Ovary (tissue), 10 donors: ENCODE measurements at places on chromosomes 3 and 15.

DNA sequence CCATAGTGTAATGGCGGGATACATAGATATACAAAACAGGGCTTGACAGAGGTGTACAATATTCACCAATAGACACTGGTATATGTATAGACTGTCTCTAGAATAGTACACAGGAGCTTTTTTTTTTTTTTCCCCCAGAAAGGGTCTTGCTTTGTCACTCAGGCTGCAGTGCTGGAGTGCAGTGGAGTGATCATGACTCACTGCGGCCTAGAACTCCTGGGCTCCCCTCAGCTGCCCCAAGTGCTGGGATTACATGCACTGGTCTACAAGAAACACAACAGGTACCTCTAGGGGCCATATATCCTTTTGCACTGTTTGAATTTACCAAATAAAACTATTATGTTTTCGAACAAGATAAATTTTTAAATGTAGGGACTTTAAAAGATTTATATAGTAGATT lies 12.3 kb downstream of the RHOA start:
- H3K36me3 ChIP-seq = no peaks in the 10 kb centered on the region
- H3K4me1 ChIP-seq = peaks cover 7% of the 10 kb centered on the region
- no peak overlapping the region for H3K27ac ChIP-seq
- no peak for DNase-seq

- H3K36me3 ChIP-seq = no peaks in the 10 kb centered on the region
- H3K27me3 ChIP-seq = no peaks in the 10 kb centered on the region
- no peak overlapping the region for H3K27ac ChIP-seq
- no peak overlapping the region for H3K4me3 ChIP-seq
- H3K4me1 ChIP-seq = no peaks in the 10 kb centered on the region
Observed at GRCh38 chr3:76565496-76566210, 474.2 kb upstream of the ROBO2 start.

DNA sequence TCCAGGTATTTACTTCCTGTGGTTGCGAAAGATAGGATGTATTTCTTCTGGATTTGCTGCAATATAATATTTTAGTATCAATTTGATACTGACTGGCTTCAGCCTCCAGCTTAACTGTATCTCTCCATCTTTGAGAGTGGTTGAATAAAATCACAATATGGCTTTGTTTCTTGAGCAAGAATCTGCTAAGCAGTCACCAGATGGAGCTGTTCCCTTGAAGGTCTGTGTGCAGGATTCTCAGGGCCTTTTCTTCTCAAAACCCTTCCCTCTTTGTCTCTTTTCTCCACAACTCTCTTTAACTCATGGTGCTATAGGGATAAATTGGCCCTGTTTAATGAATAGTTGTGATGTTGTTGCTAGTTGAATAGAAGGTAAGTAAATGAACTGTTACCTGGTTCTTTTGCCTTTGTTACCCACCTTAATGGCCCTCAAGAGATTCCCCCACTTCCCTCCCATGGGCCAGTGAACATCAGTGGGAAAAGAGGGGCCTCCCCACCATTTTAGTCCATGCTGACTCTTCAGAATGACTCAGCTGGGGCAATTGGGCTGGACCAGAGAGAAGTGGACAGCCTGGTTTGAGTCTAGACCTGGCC lies 34.8 kb upstream of the RAB6B start:
- H3K4me3 ChIP-seq = no peak overlapping the region
- no peak overlapping the region for H3K27ac ChIP-seq
- no peaks in the 10 kb centered on the region for H3K36me3 ChIP-seq

GRCh38 chr15:75064846-75065245 lies 41.5 kb downstream of the PPCDC start:
- no peaks in the 10 kb centered on the region for H3K36me3 ChIP-seq
- DNase-seq = no peak
- H3K27me3 ChIP-seq = no peaks in the 10 kb centered on the region
- no peak overlapping the region for H3K4me3 ChIP-seq
- peak overlapping the region; percentile 62 for H3K27ac ChIP-seq

DNA sequence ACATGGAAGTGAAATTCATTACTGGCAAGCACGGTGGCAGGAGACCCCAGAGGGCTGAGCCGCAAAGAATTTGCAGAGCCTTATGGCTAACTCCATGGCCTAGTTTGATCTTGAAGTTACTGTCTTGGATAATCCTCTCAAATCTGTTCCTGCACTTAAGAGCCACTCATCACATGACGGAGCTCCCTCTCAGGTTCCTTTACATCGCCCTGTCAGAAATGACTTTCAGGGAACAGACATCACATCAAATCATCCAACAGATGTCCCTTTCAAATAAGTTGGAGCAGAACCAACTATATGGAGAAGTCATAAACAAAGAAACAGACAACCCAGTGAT lies 328.8 kb upstream of the THBS1 start:
- no peaks in the 10 kb centered on the region for H3K36me3 ChIP-seq
- H3K27ac ChIP-seq = no peak overlapping the region
- H3K27me3 ChIP-seq = no peaks in the 10 kb centered on the region
- no peak for DNase-seq
- H3K4me1 ChIP-seq = no peaks in the 10 kb centered on the region
- no peak overlapping the region for H3K4me3 ChIP-seq

GRCh38 chr15:33322091-33322490 lies 11.3 kb downstream of the RYR3 start:
- no peak overlapping the region for H3K4me3 ChIP-seq
- H3K4me1 ChIP-seq = no peaks in the 10 kb centered on the region
- no peak for DNase-seq
- H3K27me3 ChIP-seq = no peaks in the 10 kb centered on the region

GRCh38 chr3:33063651-33064051 lies 33.3 kb downstream of the GLB1 start:
- no peaks in the 10 kb centered on the region for H3K27me3 ChIP-seq
- no peak overlapping the region for H3K27ac ChIP-seq
- H3K4me1 ChIP-seq = no peaks in the 10 kb centered on the region
- no peak for DNase-seq
- no peak overlapping the region for H3K4me3 ChIP-seq
- H3K36me3 ChIP-seq = no peaks in the 10 kb centered on the region

DNA sequence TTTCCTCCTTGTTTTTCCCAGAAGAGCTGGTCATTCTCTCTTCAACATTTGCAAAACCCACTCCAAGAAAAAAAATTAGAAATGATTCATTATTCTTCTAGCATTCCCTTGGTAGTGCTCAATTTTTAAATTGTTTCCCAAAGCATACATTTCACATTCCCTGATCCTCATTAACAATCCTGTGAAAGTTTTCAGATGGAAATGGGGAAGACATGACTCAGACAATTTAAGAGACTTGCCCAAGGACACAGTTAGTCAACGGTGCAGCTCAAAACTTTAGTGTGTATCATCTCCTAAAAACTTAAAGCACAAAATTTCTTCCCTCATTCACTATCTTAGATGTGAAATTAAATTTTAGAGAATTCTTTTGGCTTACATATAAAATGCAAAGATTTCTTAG lies 17.1 kb upstream of the ABI3BP start:
- no peak overlapping the region for H3K27ac ChIP-seq
- no peak overlapping the region for H3K4me3 ChIP-seq
- no peaks in the 10 kb centered on the region for H3K36me3 ChIP-seq
- no peak for DNase-seq
- H3K4me1 ChIP-seq = no peaks in the 10 kb centered on the region

DNA sequence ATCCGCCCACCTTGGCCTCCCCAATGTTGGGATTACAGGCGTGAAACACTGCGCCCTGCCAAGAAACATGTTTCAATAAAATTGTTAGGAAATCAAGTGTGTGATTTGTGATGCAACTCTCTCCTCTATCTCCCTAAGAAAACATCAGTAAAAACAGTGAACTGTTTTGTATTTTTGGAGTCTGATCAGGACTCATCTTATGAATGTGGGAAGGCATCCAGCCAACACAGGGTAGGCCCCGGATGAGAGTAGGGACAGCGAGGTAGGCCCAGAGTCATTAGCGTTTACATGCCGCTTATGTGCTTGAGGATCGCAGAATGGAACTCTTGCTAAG lies 884 bp upstream of the GLYCTK start:
- no peaks in the 10 kb centered on the region for H3K27me3 ChIP-seq
- peak overlapping the region; percentile 95 for H3K4me3 ChIP-seq

- H3K36me3 ChIP-seq = no peaks in the 10 kb centered on the region
- no peaks in the 10 kb centered on the region for H3K27me3 ChIP-seq
- DNase-seq = no peak
- H3K27ac ChIP-seq = no peak overlapping the region
- H3K4me3 ChIP-seq = no peak overlapping the region
Observed at GRCh38 chr3:123296261-123296660, 94.5 kb downstream of the SEC22A start.

GRCh38 chr3:58082047-58082446 lies 73.8 kb downstream of the FLNB start:
- DNase-seq = no peak
- H3K27ac ChIP-seq = no peak overlapping the region
- no peak overlapping the region for H3K4me3 ChIP-seq
- H3K27me3 ChIP-seq = no peaks in the 10 kb centered on the region

GRCh38 chr15:56774356-56774755 lies 41.0 kb upstream of the ZNF280D start:
- no peak overlapping the region for H3K27ac ChIP-seq
- H3K36me3 ChIP-seq = no peaks in the 10 kb centered on the region
- H3K4me1 ChIP-seq = peaks cover 2% of the 10 kb centered on the region
- no peak for DNase-seq

- H3K27me3 ChIP-seq = no peaks in the 10 kb centered on the region
- H3K4me1 ChIP-seq = peaks cover 3% of the 10 kb centered on the region
- H3K36me3 ChIP-seq = no peaks in the 10 kb centered on the region
- H3K27ac ChIP-seq = no peak overlapping the region
- no peak for DNase-seq
- no peak overlapping the region for H3K4me3 ChIP-seq
Observed at GRCh38 chr3:178518660-178519396, 17.4 kb upstream of the KCNMB2 start.

DNA sequence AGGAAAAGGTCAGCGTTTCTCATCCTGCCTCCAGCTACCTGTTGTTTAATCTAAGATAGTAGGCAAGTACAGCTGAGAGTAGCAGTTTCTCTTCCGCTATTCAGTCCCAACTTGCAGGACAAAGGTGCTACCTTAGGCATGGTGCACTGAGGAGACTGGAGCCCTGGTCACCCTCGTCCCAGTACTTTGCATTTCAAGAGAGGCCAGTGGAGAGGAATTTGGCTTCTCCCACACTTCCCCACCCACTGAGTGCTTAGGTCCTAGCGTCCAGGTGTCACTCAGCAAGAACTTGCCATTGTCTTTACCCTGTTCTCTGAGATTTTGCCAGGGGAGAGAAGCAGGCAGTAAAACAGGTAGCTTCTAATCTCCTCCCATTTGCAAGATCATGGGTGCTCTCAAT lies 12.5 kb upstream of the RPN1 start:
- no peaks in the 10 kb centered on the region for H3K36me3 ChIP-seq
- no peak overlapping the region for H3K4me3 ChIP-seq

GRCh38 chr15:41798607-41799487 lies 24.6 kb downstream of the MAPKBP1 start:
- no peak overlapping the region for H3K4me3 ChIP-seq
- H3K4me1 ChIP-seq = peaks cover 9% of the 10 kb centered on the region
- no peak overlapping the region for H3K27ac ChIP-seq
- H3K27me3 ChIP-seq = no peaks in the 10 kb centered on the region
- no peak for DNase-seq

GRCh38 chr3:28207000-28207733 lies 34.3 kb upstream of the CMC1 start:
- H3K36me3 ChIP-seq = no peaks in the 10 kb centered on the region
- no peak overlapping the region for H3K27ac ChIP-seq
- DNase-seq = no peak
- no peaks in the 10 kb centered on the region for H3K4me1 ChIP-seq
- no peak overlapping the region for H3K4me3 ChIP-seq
- H3K27me3 ChIP-seq = no peaks in the 10 kb centered on the region

DNA sequence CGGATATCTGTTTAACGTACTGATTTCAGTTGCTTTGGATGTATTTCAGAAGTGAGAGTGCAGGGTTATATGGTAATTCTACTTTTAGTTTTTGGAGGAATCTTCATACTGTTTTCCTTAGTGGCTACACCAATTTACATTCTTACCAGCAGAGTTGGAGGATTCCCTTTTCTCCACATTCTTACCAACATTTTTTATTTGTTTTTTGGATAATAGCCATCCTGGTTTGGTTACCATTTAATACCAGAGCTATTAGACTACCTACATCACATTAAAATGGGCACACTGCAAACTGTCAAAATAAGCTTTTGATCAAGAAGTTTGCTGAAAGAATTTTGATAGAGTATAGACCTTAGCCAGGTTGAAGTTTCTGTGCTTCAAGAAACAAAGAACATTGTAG lies 217.2 kb upstream of the CFAP20DC start:
- H3K4me3 ChIP-seq = no peak overlapping the region
- H3K27me3 ChIP-seq = no peaks in the 10 kb centered on the region
- no peak for DNase-seq
- no peak overlapping the region for H3K27ac ChIP-seq
- no peaks in the 10 kb centered on the region for H3K4me1 ChIP-seq

DNA sequence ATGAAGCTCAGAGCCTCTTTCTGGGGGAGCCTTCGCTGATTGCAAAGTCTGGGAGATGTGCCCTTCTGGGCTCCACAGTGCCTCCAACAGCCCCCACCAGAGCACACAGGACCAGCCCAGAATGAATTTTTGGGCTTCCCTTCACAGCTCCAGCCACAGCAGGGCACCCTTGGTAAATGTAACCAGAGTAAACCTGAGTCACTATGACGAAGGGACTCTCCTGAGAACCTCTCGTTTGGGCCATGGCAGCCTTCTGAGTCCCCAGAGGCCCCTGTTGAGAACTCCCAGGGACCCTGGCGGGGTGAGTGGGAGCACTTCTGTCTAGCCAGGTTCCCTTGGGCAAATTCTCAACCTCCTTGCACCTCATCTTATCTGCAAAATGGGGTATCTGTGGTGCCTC lies 20.8 kb downstream of the FAM3D start:
- H3K4me1 ChIP-seq = no peaks in the 10 kb centered on the region
- no peak for DNase-seq

DNA sequence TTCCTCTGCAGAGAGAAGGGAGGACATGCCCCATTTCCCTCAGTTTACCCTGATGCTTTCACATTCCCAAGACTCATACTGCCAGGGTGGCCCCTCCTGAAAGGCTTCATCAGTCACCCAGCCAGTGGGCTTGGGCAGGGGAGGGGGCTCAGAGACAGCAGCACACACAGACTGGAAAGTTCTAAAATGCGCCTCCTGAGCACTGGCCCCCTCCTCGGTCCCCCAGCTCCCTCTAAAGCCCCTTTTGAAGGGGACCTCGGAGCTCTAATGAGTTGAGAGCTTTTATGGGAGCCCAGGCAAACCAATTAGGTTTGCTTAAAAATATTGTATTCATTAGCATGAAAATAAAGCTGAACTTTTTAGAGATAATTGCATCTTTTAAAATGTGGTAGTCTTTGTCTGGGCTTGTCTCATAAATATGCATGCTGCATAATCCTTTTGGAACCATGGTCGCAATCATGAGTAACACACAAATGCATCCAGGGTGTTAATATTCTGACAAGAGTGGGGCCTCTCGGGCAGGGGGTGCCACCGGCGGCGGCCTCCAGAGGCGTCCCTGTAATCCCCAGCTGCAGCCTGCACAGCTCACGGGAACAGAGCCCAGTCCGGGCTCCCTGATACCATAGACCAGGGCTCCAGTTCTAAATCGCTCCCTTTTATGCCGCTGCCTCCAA lies 78.5 kb downstream of the RPLP1 start:
- no peaks in the 10 kb centered on the region for H3K4me1 ChIP-seq
- no peaks in the 10 kb centered on the region for H3K27me3 ChIP-seq
- no peak overlapping the region for H3K27ac ChIP-seq

- H3K36me3 ChIP-seq = no peaks in the 10 kb centered on the region
- H3K27ac ChIP-seq = no peak overlapping the region
- no peaks in the 10 kb centered on the region for H3K4me1 ChIP-seq
- H3K27me3 ChIP-seq = no peaks in the 10 kb centered on the region
Observed at GRCh38 chr3:114143817-114144216, 35.0 kb downstream of the DRD3 start.

- no peak for DNase-seq
- H3K36me3 ChIP-seq = no peaks in the 10 kb centered on the region
- no peaks in the 10 kb centered on the region for H3K4me1 ChIP-seq
- no peak overlapping the region for H3K4me3 ChIP-seq
- no peak overlapping the region for H3K27ac ChIP-seq
Observed at GRCh38 chr15:93459396-93459795, 370.4 kb upstream of the RGMA start.
